Lung (tissue), 17 donors: ENCODE measurements at places on chromosomes 5 and 9. TPM values are rescaled to one million over a fixed set of nuclear protein-coding genes. Genes with fewer than 3 reads are reported as not detected.

Gene KCNV2
- total RNA-seq, result not detected

Gene LCNL1
- 2.5 TPM for total RNA-seq

Gene ENTREP1
- 47.9 TPM for total RNA-seq

Gene CAMK4
- total RNA-seq, result 1.0 TPM

Gene CCDC183
- 1.6 TPM for total RNA-seq

Gene GRM6
- not detected for total RNA-seq

Gene SOHLH1
- total RNA-seq, result not detected

Gene NMUR2
- total RNA-seq, result not detected

Gene PCDHA1
- total RNA-seq, result not detected

Gene CCDC112
- total RNA-seq, result 7.0 TPM

Gene CYLC2
- not detected for total RNA-seq

Gene GABRA1
- total RNA-seq, result 0.20 TPM

Gene FOXD4L4
- 0.21 TPM for total RNA-seq

Gene PCDHGC3
- 116 TPM for total RNA-seq

Gene C9orf50
- 0.28 TPM for total RNA-seq

Gene BTNL3
- not detected for total RNA-seq

Gene CDKN2B-AS1
- 1.2 TPM for total RNA-seq

Gene PCDHA9
- 0.68 TPM for total RNA-seq

Gene DIAPH1
- 41.7 TPM for total RNA-seq

Gene CD180
- total RNA-seq, result 2.2 TPM

Gene ADGRV1
- 66.2 TPM for total RNA-seq

Gene NSMF
- 13.8 TPM for total RNA-seq

Gene BRD9
- total RNA-seq, result 48.4 TPM
